ENCODE measurements at places on chromosomes 12 and 14. TPM values are rescaled to one million over a fixed set of nuclear protein-coding genes. Genes with fewer than 3 reads are reported as not detected.

The FGF23 gene
- not detected for total RNA-seq

The ANAPC7 gene
- total RNA-seq = 47.2 TPM

GRCh38 chr14:104230946-104231345 is 92.6 kb downstream of the KIF26A start:
- H3K4me3 ChIP-seq = no peak overlapping the region
- H3K36me3 ChIP-seq = peaks cover 22% of the 10 kb centered on the region
- H3K27ac ChIP-seq = no peak overlapping the region
- no peak for DNase-seq

DNA sequence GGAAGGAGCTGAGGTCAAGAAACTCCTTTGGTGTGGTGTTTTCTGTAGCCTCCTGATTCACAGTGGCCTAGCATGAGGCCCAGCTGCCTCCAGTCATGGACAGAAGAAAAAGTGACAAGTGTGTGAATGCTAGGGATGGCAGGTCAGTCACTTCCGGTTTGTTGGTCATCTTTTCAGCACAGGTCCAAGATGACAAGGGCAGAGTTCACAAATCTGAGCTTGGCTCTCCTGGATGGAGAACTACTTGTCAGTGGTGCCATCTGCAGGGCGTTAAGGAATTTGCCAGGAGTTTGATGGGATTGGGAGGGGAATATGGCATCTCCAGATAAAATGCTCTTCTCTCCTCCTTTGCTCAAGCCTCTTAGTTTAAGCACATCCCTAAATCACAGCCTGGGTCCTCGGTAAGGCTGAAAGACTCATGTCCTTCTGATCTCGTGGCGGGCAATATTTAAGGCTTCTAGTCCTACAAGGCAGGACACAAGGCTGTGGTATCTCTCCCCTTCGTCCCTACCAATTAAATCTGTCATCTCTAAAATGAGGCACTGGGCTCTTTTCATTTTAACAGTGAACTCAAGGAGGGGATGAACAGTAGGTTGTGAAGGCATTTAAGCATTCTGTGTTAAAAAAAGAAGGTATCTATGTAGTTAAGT is 10.0 kb downstream of the TUBA1B start:
- peaks cover 3% of the 10 kb centered on the region for H3K27me3 ChIP-seq
- no peak overlapping the region for H3K4me3 ChIP-seq
- no peak for DNase-seq
- peaks cover 4% of the 10 kb centered on the region for H3K36me3 ChIP-seq
- H3K27ac ChIP-seq = no peak overlapping the region
- no peaks in the 10 kb centered on the region for H3K4me1 ChIP-seq

- H3K27me3 ChIP-seq = no peaks in the 10 kb centered on the region
- H3K36me3 ChIP-seq = peaks cover 22% of the 10 kb centered on the region
- H3K4me3 ChIP-seq = no peak overlapping the region
- no peak overlapping the region for H3K27ac ChIP-seq
- H3K4me1 ChIP-seq = peaks cover 35% of the 10 kb centered on the region
These were observed 496.4 kb downstream of the PCNX1 start for GRCh38 chr14:71403656-71404055.
